ENCODE measurements at places on chromosomes 3 and 15.

DNA sequence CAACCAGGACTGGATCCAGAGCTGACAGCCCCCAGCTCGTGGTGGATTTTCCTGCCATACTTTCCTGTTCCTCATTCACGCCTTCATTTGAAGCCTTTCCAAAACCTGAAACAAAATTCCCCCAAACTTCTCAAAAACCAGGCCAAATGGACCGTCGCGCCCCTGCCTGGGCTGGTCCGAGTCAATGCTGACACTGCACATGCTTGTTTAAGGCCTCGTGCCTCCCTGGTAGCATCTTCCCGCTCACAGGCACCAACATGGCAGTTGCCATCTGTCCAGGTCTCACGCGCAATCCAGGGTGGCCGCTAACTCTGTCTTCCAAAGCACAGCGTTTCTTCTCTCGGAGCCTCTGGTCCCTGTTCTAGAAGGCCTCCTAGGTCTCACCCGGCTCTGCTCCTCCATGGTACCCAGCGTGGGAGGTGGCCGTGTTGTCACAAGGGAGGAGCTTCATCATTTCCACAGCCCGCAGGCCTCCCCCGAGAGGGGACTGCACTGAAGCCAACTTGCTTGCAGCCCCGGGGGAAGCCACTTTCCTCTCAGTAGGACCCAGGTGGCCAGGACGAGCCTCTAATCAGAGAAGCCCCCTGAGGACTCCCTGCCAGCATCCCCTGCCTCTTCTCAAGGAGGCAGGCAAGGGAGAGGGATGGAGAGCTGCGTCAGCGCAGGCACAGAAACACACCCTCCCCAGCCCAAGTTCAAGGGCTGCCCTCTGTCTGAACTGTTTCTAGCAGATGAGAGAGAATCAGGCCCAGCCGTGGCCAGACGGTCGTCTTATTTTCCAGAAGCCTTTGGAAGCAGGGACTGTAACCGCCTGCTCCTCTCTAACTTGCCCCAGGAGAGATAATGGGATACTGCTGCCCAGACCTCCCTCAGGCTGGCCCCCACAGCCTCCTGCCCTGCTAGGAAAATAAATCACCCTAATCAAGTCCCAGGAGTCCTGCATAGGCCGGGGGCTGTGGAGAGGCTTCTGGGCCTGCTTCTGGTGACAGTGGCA lies 152.8 kb upstream of the TLE3 start:
- no peak for DNase-seq

- DNase-seq: no peak
Measured at GRCh38 chr3:45967724-45968123, 24.5 kb downstream of the CXCR6 start.

- no peak for DNase-seq
Measured at GRCh38 chr3:15471861-15472260, 44.5 kb downstream of the EAF1 start.

GRCh38 chr3:194468086-194468485 lies 18.7 kb downstream of the ATP13A3 start:
- no peak for DNase-seq

DNA sequence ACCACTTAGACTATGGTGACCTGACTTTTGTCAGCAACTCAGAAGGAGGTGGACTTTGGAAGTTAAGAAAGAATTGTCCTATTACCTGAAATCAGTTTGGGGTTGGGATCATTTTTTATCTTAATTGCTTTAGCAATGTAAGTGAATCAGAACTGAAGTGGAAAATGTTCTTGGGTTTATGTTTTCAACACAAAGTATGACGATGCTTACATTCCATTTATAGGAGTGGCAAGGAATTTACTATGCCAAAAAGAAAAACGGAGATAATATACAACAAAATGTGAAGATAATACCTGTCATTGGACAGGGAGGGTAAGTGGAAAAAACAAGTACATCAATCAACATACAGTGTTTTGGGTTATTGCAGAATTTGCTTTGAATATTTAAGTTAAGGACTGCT lies 116.1 kb downstream of the PDE8A start:
- no peak for DNase-seq

DNA sequence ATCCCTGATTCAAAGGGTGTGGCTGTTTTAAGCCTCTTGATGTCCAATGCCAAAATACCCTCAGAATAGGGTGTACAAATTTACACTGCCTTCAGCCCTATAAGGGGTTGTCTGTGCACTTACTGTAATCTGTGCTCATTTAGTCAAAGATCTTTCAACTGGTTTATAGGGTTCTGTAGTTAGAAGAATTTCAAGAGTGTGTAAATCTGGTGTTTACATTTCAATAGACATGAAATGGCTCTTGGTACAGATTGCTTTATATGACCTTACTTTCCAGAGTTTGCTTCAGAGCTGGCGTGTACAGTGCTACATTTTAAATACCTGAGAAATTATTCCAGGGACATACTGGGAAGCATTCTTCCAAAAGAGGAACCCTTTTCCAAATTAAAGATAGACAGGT lies 399.3 kb downstream of the FOXP1 start:
- DNase-seq: no peak

- no peak for DNase-seq
Measured at GRCh38 chr3:134328846-134329245, 45.4 kb downstream of the AMOTL2 start.

- DNase-seq: no peak
Measured at GRCh38 chr15:94456226-94456625, 224.9 kb downstream of the MCTP2 start.

DNA sequence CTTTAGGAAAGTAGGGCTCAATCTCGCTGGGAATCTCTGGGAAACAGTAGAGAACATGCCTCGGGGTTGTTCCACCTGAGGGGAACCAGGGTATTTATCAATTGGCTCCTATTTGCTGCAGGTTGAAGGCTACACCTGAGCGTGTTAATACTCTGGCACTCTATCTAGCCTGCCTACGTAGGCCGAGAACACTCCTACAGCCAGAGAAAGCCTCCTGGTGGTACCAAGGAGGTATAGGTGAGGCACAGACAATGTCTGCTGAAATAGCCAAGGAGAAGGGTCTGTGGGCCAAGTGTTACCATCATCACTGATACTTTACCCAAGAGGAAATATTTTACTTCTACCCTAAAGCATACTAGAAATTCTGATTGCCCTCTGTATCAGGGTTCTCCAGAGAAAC lies 341.0 kb upstream of the UBE2E2 start:
- DNase-seq: no peak

- no peak for DNase-seq
Measured at GRCh38 chr3:124201786-124202185, 209.9 kb upstream of the ROPN1 start.

- no peak for DNase-seq
Measured at GRCh38 chr3:144557515-144557914, 585.9 kb downstream of the DIPK2A start.

DNA sequence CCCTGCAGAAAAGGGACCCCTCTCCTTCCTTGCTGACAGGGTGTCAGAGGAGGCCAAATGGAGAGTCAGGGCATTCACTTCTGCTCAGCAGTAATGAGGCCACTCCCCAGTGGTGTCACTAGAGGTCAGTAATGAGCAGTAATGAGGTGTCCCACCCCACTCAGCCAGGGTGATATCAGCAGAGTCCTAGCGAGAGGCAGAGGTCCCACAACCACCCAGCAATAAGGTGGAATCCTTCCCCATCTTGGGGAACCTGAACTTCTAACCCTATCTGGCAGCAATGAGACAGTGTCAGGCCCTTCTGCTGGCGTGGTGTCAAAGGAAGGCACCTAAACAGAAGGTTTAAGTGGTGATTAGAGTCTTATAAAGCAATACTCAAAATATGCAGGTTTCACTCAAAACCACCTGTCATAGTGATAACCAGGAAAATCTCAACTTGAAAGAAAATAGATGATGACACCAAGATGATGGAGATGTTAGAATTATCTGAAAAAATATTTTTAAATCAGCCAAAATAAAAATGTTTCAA lies 12.9 kb downstream of the OCA2 start:
- peak; percentile 58 for DNase-seq

DNA sequence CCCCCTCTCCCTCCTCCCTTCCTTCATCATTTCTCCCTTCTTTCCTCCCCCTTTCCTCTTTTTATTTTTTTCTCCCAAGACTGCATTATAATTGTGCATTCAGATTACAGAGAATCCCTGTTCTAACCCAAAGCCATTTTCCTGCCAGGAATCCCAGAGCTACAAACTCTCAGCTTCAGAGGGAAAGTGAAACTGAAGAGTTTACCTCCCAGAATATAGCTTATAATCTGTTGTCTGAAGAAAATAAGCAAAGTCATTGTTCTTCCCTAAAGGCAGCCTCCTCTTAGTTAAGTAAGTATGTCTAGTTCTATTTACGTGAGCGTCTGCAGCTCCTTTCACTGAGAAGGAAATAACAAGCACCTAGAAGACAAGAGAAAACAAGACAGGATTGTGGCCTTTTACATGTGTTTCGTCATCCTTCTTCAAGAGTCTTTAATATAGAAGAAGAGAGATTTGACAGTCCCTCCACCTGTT lies 97.2 kb downstream of the CHST2 start:
- no peak for DNase-seq

All from cerebellar cortex (tissue), 1 donor.